Kidney capillary endothelial cell (primary cell): ENCODE measurements at places on chromosomes 2 and 18.
A peak's percentile ranks its signal among the peaks of the same experiment; 100 is the strongest.

GRCh38 chr2:15728245-15728938 lies 136.7 kb downstream of the DDX1 start:
- no peak for DNase-seq

DNA sequence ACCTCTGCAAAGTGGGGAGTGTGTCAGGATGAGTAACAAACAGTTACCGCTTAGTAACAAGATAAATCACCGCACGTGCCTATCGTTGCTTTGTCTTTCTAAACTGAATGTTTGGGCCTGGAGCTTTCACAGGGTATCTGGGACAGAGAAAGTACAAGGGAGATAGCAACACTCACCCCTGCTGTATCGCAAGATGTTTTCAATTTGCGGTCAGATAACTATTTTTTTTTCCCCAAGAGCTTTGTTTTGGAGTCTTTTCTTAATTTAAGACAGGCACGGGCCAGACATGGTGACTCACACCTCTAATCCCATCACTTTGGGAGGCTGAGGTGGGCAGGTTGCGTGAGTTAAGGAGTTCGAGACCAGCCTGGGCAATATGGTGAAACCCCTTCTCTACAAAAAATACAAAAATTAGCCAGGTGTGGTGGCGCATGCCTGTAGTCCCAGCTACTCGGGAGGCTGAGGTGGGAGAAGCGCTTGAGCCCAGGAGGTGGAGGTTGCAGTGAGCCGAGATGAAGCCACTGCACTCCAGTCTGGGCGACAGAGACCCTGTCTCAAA lies 146.6 kb downstream of the GBX2 start:
- DNase-seq = no peak

DNA sequence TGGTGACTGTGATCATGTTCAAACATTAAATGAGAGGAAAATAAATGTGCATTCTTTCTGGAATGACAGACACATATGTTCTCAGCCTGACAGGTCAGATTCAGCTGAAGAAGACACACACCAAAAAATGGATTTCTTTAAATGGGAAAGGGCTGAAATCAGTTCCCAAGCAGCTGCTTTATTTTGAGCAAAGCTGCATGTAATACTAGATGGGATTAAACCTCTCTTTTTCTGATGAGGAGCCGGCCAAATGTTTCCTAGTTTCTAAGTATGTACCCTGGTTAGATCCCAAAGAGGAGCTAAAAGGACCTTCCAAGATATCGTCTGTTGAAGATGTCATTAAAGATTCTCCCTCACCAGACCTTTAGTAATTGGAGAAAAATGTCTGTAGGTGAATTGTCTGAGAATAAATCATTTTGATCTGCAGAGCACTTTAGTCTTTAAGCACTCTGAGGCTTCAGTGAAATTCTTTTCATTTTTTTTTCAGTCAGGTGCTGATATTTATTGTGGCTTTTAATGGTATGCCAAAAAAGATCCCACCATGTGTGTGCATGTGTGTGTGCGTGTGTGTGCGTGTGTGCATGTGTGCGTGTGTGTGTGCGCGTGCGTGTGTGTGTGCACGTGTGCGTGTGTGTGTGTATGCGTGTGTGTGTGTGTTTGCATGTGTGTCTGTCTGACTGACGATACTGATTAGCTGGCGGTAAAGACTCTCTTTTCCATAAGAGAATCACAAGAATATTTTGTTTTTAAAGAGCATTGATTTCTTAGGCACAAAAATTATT lies 175.8 kb downstream of the IRS1 start:
- no peak for DNase-seq

GRCh38 chr2:190318931-190319554 lies 583 bp downstream of the HIBCH start:
- no peak for DNase-seq

GRCh38 chr2:74250189-74250631 lies 51.8 kb downstream of the MTHFD2 start:
- DNase-seq = peak; percentile 24

DNA sequence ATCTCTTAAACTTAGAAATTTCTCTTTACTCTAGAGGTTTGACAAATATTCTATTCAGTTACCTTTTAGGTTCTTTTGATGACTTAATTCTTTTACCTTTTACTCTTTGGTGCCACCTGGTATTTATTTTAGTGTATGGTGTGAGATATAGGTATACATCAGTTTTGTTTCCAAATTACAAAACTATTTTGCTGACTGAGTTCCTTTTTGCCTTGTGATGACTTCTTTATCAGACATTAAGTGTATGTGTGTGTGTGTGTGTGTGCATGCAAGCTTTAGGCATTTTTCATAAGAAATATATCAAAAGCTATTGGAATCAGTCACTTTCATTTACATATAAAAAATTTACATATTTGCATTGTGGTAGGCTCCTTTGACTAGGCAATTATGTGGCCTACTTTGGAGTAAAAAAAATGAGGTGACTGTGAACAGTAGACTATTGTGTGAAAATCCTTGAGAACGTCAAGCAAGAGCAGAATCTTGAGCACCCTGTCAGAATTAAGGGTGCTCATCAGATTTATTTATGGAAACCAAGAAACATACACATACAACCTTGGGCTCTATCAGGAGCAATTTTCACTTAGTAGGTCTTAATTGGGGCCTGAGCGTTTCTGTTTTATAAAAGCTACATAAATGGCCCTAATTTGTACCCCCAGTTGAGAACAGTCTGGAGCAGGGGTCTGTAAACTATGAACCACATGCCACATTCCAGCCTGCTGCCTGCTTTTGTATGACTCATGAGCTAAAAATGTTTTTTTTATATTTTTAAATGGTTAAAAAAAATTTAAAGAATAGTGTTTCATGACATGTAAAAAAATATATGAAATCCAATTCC lies 415.9 kb downstream of the SLC4A3 start:
- no peak for DNase-seq

DNA sequence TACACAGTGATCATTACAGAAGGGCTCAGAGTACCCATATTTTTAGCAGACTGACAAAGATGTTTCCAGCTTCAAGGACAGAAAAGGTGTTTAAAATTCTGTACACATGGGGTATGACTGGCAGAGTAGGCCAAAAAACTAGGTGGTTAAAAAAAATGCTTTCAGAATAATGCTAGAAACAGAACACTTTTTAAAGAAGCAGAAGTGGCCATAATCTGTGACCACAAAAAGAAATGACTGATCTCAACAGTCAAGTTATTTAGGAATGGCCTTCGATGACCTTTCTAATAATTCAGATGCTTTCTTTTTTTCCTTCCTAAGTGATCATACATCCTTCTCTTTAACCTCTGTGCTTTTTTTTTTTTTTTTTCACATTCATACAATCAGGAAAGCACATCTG lies 4.1 kb upstream of the AQP4 start:
- no peak for DNase-seq

DNA sequence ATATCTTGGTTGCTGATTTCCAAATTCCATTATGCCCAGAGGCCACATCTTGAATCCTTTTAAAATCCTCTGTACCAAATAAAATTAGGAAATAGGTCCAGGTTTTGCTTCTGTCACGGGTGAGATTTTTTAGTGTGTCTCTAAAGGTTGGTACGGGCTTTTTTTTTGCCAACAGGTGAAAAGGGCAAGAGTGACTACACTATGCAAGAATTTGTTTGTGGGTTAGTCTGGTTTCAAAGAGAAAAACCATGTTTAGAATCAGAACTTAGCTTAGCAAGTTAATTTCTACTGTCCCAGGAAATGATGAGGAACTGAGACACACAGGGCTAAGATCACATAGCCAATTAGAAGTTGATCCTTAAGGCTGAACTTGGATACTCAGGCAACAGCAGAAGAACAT lies 41.7 kb downstream of the POLR1A start:
- DNase-seq = no peak

DNA sequence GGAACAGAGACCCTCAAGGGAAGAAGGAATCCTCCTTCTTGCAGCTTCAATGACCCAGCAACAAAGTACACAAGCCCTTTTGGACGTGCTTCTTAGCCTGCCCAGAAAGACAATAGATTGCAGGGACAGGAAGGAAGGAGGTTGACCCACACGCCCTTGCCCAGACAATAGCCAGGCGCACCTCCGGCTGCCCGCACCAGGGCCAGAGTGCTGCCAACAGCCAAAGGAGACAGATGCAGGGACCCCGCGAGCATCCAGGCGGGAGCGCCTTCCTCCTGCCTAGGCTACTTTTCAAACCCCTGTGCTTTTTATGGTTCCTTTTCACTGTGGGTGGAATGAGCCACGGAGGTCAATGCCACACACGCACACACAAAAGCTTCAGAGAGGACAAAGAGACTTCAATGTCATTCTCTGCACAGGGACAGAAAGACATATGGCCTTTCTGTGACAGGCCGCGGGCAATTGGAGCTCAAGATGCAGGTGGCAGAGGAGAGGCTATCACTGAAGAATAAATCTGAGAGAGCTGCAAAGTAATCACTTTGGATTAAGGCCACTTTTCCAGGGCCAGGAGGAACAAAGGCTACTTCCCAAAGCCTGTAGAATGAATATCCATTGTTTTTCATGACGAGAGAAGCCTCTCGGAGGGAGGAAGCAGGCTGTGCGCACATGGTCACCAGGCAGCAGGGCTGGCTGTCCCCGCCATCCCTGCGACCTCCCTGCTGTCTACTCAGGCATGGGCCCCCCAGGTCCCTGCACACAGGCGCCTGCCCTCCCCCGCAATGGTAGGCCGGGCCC lies 300.6 kb downstream of the EIPR1 start:
- DNase-seq = peak; percentile 12

GRCh38 chr2:29655391-29656086 lies 265.8 kb downstream of the ALK start:
- DNase-seq = no peak

- no peak for DNase-seq
These were observed 305.4 kb downstream of the LPIN1 start for GRCh38 chr2:12051831-12052230.

DNA sequence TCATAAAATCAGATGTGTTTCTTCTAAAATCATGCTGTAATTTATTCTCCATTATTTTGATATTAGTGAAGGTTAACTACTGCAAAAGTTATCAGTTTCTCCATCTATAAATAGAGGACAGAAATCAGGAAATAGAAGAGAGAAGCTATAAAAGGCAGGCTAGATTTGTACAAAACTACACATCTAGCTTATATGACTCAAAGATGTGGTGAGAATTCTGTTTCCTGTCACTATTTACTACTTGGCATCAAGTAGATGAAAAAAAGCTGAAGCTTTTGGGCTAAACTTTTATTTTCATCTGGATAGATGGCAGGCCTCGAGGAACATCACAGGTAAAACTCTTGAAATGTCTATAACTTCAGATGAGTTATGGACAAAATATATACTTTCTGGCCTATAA lies 49.8 kb upstream of the NAB1 start:
- DNase-seq = no peak

DNA sequence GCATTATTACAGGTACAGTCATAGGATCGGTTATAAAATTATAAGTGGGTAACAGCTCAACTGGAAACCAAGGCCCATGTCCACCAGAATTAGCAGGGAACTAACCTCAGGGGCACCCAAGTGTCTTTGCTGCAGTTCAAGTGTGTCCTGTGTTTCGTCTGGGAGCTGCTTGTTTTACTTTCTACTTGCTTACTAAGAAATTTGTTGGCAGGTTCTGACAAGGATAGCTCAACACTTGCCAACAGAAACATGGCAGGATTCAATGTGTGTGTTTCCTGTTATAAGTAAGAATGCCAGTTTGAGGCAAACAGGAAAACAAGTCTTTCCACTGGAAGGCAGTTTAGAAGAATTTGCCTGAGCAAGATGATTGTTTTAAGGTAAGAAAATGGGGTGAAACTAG lies 104.5 kb downstream of the EPHA4 start:
- no peak for DNase-seq

GRCh38 chr2:172639256-172639655 lies 83.4 kb downstream of the PDK1 start:
- DNase-seq = no peak

DNA sequence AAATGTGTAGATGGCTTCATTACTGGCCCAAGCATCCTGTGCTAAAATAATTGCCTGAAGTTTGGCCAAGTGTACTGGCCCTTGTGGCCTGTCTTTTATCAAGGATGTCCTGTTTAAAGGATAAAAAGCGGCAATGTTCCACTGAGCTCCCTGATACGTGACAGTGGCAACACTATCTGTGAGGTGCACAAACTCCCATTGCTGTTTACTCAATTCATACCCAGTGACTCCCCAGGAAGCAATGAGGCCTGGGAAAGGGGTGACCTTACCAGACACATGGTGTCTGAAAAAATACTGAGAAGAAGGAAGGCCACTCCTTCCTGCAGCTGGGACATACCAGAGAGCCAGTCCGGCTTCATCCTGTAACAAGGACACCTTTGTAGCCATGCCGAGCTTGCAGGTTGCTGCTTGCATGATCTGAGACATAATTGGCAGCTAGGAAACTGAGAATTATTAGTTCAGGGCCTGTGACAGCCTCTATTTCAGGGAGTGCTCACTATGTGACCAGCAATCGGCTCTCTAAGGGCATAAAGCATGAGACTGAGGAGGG lies 198.5 kb upstream of the LRATD1 start:
- DNase-seq = no peak

- no peak for DNase-seq
These were observed 1.8 kb downstream of the STRN start for GRCh38 chr2:36964496-36965058.

DNA sequence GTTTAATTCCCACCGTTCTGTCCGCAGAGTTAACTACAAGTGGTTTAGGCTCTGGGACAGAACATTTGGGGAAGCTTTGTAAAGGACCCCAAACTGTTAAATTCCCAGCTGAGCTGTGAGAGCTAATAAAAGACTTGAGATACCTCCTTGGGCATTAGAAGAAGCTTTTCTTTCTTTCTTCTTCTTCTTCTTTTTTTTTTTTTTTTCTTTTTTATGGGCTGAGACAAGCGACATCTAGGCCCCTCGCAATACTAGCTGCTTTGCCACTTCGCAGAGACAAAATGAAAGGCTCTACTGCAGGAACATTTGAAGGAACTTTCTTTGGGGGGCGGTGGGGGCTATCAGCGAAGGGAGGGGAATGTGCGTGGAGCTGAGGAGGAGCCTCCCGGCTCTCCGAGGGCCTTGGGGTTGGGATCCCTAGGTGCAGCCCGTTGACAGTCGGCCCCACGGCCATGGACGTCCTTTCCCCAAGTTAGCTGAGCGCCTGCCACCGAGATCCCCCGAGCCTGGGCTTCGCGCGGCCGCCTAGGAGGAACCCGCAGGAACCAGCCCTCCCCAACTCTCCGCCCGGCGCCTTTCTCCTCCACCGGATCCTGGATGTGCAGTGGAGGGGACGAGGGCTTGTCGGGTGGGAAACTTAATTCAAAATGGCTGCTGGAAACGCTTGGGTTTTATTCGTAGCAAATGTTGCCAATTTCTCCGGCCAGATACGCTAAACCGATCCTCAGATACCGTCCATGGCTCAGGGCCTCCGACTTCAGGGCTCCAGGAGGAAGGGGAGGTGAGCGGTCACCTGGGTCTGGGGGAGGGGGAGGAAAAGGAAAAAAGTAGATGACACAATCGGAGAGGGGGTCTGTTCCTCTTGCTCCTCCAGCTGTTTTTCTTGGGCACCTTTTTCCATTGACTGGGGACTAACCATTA lies 4.2 kb downstream of the MEIS1 start:
- DNase-seq = no peak
